Pancreas (tissue), 10 donors: ENCODE measurements at places on chromosomes 12 and 14. TPM values are rescaled to one million over a fixed set of nuclear protein-coding genes. Genes with fewer than 3 reads are reported as not detected.

DNA sequence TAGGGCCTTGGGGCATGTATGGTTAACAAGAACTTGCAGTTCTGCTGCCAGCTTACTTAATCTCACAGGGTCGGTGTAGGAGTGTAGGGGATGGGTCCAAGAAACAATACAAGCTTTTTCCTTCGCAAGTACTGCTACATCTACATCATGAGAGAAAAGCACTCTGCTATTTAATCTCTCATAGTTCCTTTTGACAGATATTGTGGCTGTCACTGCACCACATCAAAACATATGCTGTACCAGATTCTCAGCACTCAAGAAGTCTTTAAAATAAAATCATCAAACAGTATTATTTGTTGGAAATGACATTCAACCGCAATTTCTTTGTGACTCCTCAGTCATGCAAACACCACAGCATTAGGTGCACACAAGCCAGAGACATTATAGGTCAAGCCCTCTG, 215.5 kb upstream of the BMP4 start:
- no peak for DNase-seq

DNA sequence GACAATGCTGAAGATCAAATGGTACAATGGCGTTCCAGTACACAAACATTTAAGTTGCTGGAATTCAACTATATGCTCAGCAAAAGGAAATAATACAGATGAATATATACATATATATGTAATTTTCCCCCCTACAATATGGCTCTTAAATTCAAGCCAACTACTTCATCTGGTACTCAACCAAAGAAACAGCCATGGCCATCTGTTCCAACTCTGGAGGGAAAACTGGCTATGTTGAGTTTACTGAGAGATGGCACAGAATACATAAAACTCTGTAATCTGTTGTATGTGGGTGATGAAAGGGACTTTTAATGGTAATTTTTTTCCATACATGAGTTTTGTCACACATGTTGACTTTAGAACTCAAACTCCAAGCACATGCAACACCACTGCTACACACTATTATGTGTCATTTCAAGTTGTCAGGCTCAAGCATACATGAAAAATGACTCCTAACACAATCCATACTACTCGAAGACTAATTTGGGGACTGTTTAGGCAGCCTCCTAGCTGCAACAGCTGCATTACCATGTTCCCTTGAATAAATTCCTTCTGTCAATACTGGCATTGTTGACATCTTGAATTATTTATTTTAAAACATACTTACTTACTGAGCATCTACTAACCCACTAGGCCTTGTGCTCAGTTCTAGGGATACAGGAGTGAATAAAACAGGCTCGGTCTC, 38.2 kb upstream of the MAP3K9 start:
- no peak for DNase-seq

DNA sequence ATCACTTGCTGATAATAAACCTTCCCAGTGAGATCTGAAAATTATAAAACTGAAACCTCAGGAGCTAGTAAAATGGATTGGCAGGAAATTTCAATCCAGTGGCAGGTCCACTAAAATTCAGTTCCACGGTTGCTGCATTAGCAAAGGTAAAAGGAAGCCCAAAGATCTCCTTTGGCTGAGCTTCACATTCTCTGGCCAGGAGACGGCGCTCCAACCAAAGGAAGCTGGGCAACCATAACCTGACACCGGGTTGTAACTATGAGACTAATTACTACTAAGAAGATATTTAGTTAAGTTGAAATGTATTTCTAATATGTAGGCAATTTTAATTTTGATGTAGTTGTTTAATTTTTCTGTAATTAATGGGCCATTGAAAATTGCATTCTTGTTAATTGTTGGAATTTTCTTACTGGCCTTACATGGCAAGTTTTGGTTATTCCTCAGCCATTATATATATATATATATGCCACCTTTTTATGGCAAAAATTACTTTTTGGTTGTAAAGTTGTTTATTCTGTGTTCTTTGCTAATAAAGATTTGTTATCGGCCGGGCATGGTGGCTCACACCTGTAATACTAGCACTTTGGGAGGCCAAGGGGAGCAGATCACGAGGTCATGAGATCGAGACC, 17.0 kb downstream of the OR8S1 start:
- no peak for DNase-seq

The IFNG-AS1 gene
- not detected for total RNA-seq

The R3HDM2 gene
- total RNA-seq, result 26.1 TPM
